ENCODE measurements at places on chromosomes 11 and 22.

- no peak for DNase-seq
These were observed 482.0 kb downstream of the KCNA4 start for GRCh38 chr11:29534836-29535235.

DNA sequence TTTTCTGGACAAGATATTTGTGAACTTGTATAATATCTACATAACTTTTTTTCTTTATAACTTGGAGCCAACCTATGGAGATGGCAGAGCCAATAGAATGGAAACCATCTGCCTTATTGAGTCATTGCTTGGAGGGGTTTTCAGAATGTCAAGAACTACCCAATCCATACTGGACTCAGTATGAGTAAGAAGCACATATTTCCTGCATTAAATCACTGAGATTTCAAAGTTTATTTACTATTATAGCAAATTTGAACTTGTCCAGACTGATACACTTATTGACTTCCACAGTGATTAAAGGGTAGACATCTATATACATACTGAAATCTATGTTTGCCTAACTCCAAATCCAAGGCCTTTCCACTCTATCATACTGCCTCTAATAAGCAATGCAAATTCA is 704.0 kb downstream of the KCNA4 start:
- DNase-seq, result no peak

GRCh38 chr11:112507281-112507680 is 246.6 kb upstream of the PLET1 start:
- no peak for DNase-seq

DNA sequence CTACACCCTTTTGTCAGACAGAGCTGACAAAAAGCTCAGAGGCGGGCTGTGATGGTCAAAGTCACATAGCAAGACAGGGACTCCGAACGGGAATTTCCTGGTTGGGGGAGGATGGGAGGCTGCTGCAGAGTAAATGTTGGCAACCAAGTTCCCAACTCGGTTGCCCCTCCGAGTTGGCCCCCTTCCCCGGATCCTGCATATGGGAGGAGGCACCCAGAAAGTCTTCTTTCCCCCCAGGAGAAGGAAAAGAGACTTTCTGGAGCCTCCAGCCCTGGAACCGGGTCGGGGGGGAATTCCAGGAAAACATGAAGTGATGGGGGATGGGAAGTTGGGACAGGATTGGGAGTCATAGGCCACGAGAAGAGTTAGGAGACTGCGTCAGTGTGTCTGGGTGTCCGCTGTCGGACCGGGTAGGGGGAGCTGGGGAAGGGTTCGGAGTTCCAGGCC is 614 bp downstream of the SELENOM start:
- DNase-seq, result no peak

- DNase-seq, result no peak
These were observed 14.0 kb downstream of the HSPA8 start for GRCh38 chr11:123047947-123048293.

DNA sequence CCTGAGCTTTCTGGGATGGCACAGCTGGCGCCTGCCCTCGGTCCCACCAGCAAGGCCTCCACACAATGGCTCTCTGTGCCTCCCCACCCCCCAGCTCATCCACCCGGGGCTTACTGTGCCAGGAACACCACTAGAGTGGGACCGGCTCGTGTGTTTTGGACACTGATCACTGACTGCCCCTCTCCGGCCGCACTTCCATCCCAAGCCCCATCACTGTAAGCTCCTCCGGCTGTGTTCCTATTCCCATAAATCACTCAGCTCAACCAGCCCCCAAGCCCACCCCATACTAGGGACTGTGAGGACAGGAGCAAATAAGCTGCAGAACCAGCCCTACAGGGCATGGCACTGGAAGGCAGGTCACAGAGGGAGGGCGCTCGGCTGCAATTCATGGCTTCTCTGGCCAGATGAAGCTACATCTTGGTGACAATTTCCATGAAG is 7.3 kb downstream of the APBB1 start:
- no peak for DNase-seq

- DNase-seq, result no peak
These were observed 30.7 kb downstream of the TOM1 start for GRCh38 chr22:35330258-35330861.

DNA sequence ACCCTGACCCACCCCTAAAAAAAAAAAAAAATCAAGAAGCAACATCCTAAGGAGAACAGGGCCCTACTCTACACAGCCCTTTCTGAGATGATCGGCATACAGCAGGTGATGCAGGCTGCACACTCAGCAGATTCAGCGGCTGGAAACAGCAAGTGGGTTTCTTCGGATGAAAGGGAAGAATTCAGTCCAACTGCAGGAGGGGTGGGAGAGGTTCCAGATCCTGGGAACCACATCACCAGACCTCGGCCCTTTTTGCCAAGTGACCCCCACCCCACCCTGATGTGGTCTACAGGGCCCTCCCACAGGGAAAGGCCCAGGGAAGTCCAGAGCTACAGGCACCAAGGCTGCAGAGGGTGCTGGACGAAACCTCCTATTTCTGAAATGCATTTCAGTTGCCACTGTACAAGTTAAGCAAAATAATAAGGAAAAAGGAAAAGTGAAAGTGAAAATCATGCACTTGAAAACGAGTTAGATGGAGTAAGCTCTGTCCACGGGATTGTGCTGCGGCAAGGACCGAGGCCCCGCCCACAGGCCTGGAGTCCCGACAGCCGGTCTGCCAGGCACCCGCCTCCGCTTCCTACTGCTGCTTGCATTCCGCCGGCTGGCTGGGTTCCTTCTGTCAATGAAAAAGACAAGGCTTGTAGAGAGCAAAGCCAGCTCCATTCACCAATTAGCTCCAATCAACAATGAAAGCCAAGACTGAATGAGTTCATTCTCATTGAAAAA is 16.0 kb upstream of the PHLDA2 start:
- DNase-seq, result no peak

- DNase-seq, result no peak
These were observed 6.5 kb upstream of the GALR3 start for GRCh38 chr22:37816543-37817180.

DNA sequence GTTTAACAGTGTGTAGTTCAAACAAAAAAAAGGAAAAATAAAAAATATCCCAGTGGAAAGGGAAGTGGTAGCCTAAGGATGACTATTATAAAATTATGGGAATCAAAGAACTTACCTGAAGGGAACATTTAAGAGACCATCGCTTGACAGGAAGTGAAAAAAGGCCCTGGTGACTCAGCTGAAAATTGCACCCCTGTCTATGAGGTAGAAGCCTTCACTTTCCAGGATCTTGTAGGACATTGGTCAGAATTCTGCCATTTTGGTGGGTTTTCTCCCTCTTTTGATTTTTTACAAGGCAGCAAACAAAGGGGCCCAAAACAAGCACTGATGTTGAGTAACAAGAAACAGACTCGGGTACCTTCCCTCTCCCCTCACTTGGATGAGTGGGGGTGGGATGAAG is 15.6 kb downstream of the DDX17 start:
- no peak for DNase-seq

DNA sequence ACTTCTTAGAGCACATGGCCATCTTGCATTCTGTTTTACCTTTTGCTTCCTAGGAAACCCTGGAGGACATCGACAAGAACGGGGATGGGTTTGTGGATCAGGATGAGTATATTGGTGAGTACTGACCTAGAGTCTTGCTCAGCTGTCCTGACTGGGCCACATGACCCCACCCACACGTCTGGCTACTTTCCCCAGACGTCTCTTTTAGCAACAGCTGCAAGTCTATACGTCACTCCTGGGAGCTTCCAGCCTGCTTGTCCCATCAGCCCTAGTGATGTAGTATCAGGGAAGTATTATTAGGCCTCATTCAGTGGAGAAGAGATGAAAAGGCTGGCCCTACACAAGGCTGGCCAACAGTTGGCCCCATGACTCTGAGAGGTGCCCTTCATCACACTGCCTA is 9.6 kb downstream of the RCN1 start:
- no peak for DNase-seq

DNA sequence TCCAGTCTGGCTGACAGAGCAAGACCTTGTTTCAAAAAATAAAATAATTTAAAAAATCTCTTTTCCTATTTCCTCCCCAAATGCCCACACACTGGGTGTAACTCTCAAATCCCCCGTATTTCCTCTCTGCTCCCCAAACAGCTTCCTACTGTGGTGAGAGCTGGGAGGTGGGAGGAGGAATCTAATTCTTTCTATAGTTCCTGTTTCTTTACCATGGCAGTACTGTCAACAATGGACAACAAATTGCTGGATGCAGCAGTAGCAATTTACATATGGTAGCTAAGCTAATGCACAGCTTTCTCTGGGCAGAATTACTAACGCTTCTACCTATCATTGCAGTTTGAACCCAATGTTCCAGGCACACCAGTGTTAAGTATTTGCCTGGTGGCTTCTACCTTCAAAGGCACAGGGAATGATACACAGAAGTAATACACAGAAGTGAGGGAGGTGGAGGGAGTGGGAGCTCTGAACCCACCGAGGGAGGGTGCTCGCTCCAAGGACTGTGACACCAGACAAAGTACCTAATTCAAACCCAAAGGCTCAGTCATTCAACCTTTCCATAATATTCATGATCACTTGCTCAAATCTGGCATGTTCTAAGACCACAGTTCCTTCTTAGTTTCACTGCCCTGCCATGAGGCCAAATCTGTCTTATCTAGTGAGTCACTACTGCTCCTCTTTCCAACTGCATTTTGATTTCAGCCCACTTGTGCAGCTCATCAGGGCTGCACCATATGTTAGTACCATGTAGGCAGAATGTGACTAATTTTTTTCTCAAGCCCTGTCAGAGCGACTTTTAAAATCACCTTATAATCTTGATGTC is 37.9 kb downstream of the CELF1 start:
- DNase-seq, result no peak

- DNase-seq, result no peak
These were observed 321.0 kb downstream of the DDX10 start for GRCh38 chr11:108985945-108986279.

DNA sequence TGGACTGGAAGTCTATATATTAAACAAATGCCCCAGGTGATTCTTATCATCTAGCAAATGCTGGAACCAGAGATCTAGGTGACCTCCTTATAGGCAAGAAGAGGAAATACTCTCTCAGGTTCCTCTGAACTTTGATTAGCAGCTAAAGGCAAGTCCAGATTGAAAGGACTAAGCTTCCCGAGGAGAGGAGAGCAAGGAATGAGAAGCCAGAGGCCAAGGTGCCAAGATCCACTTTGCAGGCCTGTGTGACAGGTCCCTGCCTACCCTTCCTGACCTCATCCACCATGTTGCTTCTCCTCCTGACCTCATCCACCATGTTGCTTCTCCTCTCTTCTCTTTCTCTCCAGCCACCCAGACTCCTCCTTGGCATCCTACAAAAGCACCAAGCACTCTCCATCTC is 173.2 kb downstream of the LARGE1 start:
- no peak for DNase-seq

DNA sequence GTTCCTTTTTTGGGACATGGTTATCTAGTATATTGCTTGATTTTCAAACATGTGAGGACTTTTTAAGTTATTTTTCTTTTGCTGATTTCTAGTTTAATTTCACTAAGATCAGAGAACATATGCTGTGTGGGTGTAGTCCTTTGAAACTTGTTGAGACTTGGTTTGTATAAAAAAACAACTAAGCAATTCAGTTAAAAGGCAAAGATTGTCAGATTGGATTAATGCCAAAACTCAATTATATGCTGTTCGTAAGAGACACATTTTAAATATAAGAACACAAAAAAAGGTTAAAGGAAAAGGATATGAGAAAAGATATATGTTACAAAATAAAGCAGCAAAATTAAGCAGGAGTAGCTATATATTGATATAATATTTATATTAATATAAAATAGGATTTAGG is 17.8 kb upstream of the RRM1 start:
- no peak for DNase-seq

GRCh38 chr11:82041764-82042163 is 691.9 kb downstream of the FAM181B start:
- DNase-seq, result no peak

DNA sequence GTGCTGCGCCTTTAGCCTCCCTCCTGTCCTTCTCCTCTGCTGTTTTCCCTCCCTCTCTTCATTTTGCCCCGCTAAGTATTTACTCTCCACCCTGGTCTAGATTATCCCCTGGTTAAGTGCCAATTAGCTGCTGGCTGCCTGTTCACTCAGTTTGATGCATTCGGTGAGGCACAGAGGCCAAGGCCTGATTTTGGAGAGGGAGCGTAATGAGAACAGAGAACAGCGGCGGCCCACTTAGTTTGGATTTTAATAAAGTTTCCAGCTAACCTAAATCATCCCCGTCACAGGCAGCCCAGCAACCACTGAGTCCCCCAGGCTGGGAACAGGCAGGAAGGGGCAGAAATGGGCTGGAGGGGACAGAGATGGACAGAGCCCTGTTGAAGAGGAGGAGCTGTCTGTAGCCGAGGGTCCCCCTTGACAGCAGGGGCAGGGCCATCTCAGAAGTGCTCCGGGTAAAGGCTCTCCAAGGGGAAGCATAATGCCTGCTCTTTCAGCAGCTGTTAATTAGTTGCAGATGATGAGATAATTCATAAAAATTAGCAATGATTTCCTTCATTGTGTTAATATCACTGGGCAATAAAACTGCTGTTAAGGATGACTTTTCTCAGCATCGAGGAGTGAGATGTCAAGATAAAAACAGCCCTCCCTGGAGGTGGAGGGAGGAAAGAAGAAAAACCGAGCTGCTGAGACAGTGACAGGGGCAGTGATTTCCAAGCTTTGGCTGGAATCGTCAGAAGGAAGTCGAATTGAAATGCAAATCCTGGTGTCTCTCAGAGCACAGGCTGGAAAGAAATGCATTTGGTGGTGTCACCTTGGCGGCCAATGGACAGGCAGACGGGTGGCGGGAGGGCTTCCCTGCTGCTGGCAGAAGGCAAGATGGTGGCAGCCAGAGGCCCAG is 170.1 kb downstream of the GRIK4 start:
- no peak for DNase-seq

GRCh38 chr11:31922450-31922849 is 111.3 kb upstream of the PAX6 start:
- no peak for DNase-seq

DNA sequence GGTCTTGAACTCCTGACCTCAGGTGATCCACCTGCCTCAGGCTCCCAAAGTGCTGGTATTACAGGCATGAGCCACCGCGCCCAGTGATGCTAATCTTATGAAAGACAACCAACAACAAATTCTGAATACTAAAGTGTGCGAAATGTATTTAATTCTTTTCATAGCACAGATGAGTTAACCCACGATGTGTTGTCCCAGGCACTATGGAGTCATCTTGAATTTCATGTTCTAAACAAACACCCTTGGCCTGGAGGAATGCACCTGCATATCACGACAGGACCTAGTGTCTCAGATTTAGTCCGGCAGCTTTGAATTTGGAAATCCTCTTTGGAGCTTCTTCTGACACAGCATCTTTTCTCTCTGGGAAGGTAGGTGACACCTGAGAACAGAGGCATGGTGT is 16.2 kb upstream of the VPREB1 start:
- no peak for DNase-seq

- no peak for DNase-seq
These were observed 56.9 kb downstream of the KREMEN1 start for GRCh38 chr22:29129808-29130140.
